ENCODE measurements at places on chromosomes 2 and 18.

DNA sequence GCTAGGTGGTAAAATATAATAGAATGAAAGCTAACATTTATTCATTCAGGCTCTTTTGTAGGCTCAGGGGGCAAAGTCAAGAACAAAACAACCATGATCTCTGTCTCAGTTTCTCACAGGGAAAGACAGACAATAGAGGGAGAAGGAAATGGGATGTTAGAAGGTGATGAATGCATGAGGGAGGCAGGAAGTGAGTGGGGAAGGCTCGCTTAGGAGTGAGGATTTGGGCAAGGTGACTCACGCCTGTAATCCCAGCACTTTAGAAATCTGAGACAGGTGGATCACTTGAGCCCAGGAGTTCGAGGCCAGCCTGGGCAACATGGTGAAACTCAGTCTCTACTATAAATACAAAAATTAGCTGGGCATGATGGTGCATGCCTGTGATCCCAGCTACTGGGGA lies 88.4 kb downstream of the CTIF start:
- no peak for DNase-seq

GRCh38 chr2:23360571-23361125 lies 24.3 kb upstream of the KLHL29 start:
- DNase-seq, result no peak

- no peak for DNase-seq
These were observed 276.1 kb upstream of the PKDCC start for GRCh38 chr2:41771710-41772109.

- peak; percentile 69 for DNase-seq
These were observed 28.0 kb downstream of the RFX8 start for GRCh38 chr2:101446869-101447268.

DNA sequence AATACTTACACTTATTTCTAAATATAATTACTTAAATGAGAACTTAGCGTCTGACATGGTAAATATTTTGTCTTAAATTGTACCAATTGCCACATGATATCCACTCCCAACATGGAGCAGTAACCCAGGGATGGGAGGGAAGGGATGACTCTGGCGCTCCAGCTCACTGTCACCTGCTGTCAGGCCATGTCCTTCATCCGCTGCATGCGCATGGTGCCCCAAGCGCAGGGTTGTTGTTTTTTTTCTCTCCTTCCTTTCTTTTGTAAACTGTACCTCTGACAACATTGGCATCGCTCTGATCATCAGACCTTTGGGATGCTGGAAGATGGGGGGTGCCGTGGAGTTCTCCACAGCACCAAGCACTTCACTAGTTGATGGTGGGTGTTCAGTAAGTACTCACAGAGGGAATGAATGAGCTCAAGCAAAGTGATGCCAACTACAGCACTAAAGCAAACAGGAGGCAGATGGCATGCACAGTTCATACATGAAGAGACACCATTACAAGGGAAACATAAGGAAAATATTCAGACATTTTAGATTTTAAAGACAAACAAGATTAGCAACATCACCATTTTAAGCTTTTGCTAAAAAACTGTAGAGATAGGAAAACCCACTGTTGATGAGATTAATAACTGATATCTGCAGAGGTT lies 247.8 kb downstream of the GBX2 start:
- DNase-seq, result no peak

Data from AG09309 (cell line).